DMS79 (cell line): ENCODE measurements at places on chromosomes 12 and 14.

DNA sequence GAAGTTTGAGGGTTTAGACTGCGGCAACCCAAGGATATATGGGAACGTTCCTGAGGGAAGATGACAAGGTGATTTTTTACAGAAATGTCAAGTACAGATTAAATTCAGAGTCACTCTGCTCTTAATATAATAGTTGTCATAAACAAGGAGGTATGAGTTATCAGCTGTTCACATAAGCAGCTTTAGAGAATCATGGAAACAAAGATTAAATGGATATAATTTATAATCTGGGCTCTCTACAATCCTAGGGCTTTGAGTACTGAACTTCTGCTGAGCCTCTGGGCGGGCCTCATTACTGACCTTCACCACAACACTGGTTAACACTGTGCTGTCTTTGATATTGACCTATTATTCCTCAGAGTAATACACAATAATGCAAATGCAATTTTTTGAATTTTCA is 577.8 kb downstream of the RPS29 start:
- DNase-seq, result no peak

- no peak for DNase-seq
Observed at GRCh38 chr14:92539419-92539818, 25.8 kb downstream of the RIN3 start.

- DNase-seq, result no peak
Observed at GRCh38 chr12:109910969-109911348, 10.9 kb downstream of the TCHP start.

GRCh38 chr12:109844091-109844490 is 10.9 kb upstream of the TRPV4 start:
- no peak for DNase-seq
